ENCODE measurements at places on chromosomes 6 and 20.

- DNase-seq: peak; percentile 18
Observed at GRCh38 chr6:162119341-162119740, 608.2 kb downstream of the PRKN start.

DNA sequence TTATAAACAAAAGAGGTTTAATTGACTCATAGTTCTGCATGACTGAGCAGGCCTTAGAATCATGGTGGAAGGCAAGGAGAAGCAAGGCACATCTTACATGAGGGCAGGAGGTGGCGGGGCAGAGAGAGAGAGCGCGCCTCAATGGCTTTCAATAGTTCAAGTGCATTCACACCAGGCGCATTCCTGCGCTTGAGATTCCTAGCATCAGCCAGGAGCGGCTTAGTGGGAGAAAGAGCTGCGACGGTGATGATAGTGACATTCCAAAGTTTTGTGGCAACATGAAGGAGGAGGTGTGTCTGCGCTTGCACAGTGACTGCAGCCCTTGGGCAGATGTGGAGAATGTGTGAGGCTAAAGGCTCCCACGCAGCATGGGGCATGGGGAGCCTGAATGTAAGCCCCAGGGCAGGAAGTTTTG, 25.0 kb upstream of the EMILIN3 start:
- no peak for DNase-seq

DNA sequence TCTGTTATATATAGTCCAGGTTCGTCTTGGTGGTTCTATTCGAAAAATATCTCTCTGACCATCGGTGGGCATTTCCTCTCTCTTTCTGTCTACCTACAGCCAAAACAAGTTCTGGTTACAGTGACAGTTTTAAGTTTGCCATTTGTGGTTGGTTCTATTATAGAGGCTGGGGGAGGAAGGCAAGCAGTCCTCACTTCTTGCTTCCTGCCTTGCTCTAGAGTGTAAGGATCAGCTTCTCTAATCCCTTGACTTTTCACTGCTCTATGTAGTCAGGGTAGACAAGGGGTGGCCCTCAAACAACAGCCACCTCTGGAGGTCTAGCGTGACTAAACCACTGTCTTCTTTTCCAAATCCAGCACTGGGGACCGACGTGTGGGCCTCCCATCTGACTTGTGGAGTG, 16.1 kb downstream of the E2F3 start:
- no peak for DNase-seq

- DNase-seq: no peak
Observed at GRCh38 chr20:61263084-61263695, 11.1 kb downstream of the CDH4 start.

GRCh38 chr6:15242503-15242902, 3.4 kb upstream of the JARID2 start:
- no peak for DNase-seq

GRCh38 chr6:55705451-55706440, 126.8 kb upstream of the HMGCLL1 start:
- DNase-seq: no peak

DNA sequence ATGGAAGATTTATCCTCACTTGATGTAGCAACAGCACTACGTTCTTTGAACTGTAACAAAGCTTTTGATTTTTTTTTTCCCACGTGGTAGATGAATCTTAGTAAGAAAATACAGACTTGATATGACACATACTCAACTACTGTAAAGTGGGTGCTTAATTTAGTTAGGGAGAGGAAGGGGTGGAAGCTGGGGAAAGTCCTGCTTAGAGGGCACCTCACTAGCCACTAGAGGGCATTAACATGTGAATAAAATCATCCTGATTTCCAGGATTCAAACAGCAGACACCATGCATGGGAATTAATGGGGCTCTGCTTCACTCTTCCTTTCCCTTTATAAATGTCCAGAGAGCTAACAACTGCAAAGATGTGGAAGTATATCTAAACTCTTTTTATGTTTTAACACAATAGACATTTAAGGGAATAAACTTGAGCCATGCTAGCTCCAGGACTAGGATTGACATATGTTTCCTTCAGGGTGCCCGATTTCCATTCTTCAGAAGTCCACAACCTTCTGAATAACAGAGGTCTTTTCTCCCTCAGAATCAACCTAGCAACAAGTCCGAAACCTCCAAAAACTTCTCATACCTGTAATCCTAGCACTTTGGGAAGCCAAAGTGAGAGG, 250.1 kb downstream of the ATXN1 start:
- peak; percentile 45 for DNase-seq

DNA sequence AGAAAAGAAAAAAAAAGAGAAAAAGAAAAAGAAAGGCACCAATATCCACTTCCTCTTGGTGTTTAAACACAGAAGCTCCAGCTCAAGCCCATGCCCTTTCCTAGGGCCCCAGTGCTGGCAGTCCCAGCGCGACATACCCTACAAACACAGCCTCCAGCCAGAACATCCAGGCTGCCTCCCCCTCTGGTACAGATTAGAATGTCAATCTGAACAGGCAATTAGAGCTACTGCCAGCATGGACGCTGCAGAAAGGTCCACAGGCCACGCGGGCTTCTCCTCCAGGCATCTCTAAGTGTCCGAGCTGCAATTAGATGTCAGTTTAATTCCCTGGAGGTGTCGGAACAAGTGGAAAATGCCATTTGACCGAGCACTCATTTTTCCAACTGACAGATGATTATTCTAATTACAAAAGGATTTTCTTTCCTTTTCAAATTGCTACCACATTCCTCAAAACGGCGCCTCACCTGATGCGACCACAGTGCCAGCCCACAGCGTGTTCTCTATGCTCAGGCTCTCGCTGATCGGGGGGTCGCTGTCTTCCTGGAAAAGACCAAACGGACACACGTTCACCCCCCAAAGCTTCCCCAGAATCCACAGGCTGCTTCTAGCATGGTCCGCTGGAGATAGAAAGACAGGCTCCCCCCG, 79.5 kb downstream of the ATP9A start:
- DNase-seq: no peak

DNA sequence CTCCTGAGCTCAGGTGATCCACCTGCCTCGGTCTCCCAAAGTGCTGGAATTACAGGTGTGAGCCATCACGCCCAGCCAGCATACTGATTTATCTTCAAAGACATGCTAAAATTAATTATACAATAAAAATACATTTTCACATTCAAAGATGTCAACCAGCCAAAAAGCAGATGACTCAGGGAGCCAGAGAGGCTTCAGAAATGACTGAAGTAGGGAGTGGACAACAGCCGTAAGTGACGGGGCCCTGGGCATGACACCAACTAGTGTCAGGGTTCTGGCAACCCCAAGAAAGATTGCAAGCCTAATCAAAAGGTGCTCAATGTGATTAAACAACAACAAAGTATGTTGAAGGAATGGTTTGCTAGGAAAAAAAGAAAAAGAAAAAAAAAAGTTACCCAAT, 28.4 kb downstream of the GPLD1 start:
- DNase-seq: no peak

Measured in Daoy (cell line).